ENCODE measurements at places on chromosomes 3 and 15.

- H3K27ac ChIP-seq, result no peak overlapping the region
- H3K4me3 ChIP-seq, result no peak overlapping the region
- H3K27me3 ChIP-seq, result peaks cover 4% of the 10 kb centered on the region
- no peaks in the 10 kb centered on the region for H3K36me3 ChIP-seq
Observed at GRCh38 chr15:80721476-80721875, 26.4 kb downstream of the ABHD17C start.

DNA sequence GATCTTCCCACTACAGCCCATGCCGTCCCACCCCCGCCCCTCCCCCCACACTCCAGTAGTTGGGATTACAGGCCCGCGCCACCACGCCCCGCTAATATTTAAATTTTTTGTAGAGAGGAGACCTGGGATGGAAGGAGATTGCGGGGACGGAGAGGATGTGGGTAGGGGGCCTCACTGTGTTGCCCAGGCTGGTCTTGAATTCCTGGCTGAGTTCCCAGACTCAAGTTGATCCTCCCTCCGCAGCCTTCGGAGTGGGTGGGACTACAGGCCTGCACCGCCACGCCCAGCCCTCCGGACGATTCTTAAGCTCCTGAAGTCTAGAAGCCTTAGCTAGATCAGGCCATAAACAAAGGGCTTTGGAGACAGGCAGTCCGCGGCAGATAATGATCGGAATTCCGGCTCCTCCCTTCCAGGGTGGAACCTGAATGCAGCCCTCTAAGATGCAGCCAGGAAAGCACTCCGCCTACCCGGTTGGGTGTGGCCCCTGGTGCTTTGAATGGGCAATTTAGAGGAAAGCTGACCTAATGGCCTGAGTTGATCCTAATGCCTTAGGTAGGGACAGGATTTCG lies at the start of gene DPPA2:
DPPA2 (minus strand) TSS at position 356 of the 569 bp plus-strand sequence. CDS start 1,975 bp downstream, outside the sequence.
- H3K27me3 ChIP-seq, result no peaks in the 10 kb centered on the region
- no peak within 1 kb of the TSS for H3K4me3 ChIP-seq
- H3K36me3 ChIP-seq, result no peaks in the 10 kb centered on the region
- no peak for DNase-seq

DNA sequence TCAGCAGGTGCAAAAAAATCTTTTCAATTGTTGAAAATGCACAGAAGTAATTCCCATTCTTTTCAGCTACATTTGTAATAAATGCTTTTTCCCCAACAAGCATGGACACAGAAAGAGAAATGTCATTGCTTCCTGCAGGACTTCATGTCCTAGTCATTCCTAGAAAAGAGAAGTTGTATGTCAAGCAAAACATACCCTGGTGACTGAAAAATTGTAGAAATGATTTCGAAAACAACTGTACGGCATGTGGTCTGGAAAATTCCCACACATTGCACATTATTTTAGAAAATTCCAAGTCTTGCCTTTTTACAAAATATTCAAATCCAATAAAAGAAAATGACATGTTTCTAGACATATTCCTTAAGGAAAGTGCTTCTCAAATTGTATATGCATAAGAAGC lies 50.4 kb upstream of the ALCAM start:
- no peaks in the 10 kb centered on the region for H3K36me3 ChIP-seq
- H3K27me3 ChIP-seq, result no peaks in the 10 kb centered on the region
- H3K4me3 ChIP-seq, result no peak overlapping the region
- H3K27ac ChIP-seq, result no peak overlapping the region
- peaks cover 4% of the 10 kb centered on the region for H3K4me1 ChIP-seq

DNA sequence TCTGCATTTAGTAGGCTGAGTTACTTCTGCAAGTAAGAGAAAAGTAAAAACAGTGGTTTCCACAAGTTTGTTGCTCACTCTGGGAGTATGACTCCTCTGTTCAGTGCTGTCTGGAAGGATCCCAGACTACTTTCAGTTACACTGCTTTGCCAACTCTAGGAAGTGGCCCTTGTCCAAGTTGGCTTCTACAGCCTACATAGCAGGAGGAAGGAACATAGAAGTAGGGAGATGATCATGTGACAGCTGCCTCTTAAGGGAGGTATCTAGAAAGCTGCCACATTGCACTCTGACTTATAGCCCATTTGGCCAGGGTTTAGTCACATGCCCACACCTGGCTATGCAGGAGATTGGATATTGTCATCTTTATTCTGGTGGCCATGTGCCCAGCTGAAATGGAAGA lies 298.1 kb downstream of the NSUN3 start:
- H3K4me1 ChIP-seq, result no peaks in the 10 kb centered on the region
- H3K27ac ChIP-seq, result no peak overlapping the region
- no peak overlapping the region for H3K4me3 ChIP-seq
- H3K27me3 ChIP-seq, result no peaks in the 10 kb centered on the region
- H3K36me3 ChIP-seq, result no peaks in the 10 kb centered on the region
